ENCODE measurements at places on chromosomes 3 and 15. TPM values are rescaled to one million over a fixed set of nuclear protein-coding genes. Genes with fewer than 3 reads are reported as not detected.

GRCh38 chr3:47475029-47475569 lies 642 bp downstream of the SCAP start:
- DNase-seq, result no peak

The CD200R1 gene
- polyA plus RNA-seq, result 0.08 TPM

- no peak for DNase-seq
Measured at GRCh38 chr3:127985216-127985615, 67.0 kb upstream of the SEC61A1 start.

The SPINK8 gene
- polyA plus RNA-seq, result not detected

The KY gene
- polyA plus RNA-seq, result 1.4 TPM

GRCh38 chr3:48504051-48504946 lies at the start of gene SHISA5:
TSS of gene SHISA5 (minus strand) at chr3:48504174. CDS start at chr3:48504094, 80 bp downstream.
- DNase-seq, result peak; percentile 89

The FBXW12 gene
- polyA plus RNA-seq, result not detected

GRCh38 chr15:86555098-86555497 lies 475.4 kb downstream of the AGBL1 start:
- DNase-seq, result no peak
